ENCODE measurements at places on chromosomes 7 and 10.

DNA sequence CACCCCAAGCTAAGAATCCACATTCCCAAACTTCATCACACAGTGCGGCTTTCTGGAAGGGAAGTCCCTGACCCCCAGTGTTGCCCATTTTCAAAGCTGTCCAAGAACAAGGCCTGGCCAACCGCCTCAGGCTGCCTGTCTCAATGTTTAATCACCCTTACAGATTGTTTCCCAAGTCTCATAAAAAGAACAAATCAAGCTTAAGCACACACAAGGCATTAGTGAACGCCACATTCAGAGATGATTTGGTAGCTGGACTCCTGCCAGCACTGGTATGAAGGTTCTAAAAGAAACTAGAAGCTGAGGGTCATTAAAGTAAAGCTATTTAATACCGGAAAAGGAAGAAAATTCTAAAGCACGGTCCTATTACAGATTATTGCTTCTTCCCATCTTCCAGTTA lies 35.6 kb downstream of the C10orf90 start:
- no peak for DNase-seq

DNA sequence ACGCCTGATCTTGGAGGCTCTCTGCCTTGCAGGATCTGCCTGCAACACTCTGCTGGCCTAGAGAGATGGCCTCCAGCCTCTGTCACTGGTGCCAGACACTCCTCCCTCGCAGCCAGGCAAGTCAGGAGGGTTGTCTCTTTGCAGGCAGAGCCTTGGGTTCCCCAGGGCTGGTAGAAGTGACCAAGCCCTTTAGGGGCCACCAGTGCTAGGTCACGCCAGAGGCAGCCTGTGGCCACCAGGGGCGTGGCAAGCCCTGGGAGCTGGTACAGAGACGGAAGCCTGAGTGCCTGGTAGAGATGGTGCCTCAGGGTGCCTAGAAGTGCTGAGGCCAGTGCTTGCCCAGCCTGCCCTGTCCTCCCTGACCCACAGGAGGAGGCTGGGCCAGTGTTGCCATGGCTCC lies 9.1 kb downstream of the ADCYAP1R1 start:
- DNase-seq = no peak

GRCh38 chr7:115210552-115210951 lies 288.7 kb downstream of the MDFIC start:
- no peak for DNase-seq

DNA sequence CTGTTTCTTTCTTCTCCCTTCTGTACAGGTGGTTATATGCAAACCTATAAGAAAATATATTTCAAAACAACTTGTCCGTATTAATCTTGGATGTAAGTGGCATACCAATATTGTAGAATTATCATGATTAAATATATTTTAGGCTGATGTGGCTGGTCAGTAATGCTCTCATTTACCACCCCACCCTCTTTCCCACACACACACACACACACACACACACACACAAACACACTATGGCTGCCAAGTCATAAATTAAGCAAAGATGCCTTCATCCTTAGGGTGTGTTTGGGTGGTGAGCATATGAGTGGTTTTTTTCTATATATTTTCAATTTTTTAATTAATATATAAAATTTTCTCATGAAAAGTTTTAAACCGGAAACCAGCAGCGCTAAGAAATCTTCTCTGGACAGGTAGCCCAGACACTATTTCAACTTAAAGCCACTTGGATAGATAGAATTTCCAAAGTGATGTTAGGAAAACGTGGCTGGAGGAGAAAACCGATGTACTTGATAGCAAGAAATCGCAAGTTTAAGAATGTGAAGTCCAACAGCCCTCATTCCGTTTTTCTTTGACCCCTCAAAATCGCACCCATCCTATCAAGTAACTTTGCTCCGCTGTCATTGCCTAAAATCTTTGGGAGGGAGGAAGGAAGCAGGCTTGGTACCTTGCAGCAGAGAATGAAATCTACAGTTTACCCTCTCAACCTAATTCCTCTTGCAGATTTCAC lies 171.7 kb downstream of the FAM107B start:
- no peak for DNase-seq

GRCh38 chr7:45921699-45922519 lies 837 bp upstream of the IGFBP3 start:
- no peak for DNase-seq
